ENCODE measurements at places on chromosomes 1 and 21.

DNA sequence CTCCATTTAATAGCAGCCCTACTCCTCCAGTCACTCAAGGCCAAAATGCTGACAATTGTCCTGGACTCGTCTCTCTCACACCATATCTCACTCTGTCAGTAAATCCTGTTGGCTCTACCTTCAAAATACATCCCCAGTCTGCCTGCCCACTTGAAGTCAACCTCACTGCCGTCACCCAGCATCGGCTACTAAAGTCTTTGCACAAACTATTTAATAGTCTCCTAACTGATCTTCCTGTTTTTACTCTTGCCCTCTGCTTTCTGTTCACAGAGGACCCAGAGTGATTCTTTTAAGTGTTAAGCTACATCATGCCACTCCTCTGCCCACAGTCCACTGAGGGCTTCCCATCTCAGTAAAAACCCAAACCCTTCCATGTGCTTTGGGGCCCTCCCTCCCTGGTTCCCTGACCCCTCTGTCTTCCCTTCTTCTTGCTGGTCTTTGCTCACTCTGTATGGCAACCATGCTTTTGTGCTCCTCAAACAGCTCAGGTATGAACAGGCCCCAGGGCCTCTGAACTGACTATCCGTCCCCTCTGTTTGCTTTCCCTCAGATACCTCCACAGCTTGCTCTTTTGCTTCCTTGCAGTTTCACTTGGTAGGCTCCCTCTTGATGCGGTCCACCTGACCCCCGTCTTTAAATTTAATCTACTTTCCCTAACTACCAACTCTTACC lies 19.0 kb downstream of the RNASEL start:
- no peak for DNase-seq

DNA sequence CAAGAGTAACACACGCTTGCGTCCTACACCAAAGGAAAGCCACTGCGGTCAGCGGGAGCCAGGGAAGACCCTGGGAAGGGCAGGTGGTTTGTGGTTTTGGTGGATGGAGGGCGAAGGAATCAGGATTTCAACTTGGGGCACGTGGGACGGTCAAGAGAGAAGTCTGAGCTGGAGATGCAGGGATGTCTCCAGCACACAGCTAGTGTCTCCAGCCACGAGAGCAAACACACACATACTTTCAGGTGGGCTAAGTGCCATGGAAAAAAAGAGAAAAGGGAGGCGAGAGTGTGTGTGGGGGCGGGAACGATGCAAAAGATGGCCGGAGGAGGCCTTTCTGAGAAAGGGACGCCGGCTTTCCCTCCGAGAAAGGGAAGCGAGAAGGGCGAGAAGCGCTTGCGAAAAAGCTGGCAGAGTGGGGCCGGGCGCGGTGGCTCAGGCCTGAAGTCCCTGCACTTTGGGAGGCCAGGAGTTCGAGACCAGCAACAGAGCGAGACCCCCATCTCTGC lies 1.4 kb upstream of the SRRM1 start:
- peak; percentile 20 for DNase-seq

DNA sequence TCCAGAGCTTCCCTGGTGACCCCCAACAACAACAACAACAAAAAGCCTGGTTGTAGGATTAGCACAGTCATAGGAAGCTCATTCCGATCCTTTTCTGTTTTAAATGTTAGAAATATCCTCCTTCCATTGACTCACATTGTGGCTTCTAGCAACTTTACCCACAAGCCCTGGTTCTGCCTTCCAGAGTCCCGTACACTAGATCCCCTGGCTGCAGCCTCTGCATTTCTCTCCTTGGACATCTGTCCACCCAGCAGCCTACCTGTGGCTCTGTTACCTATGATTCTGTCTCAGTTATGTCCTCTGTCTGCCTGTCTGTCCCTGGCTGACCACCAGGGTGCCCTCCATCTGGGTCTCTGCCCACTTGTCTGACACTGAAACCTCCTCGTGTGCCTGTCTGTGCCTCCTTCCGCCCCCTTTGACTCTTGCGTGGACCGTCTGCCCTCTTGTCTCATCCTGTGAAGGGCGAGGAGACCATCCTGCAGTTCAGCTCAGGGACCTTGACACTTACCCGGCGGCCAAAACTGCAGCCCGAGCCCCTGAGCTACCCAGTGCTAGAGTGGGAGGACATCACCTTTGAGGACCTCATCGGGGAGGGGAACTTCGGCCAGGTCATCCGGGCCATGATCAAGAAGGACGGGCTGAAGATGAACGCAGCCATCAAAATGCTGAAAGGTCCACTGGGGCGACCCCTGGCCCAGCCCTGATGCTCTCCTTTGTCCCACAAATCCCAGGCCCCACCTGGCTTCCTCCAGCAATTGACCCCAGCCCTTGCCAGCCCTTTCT lies 16.1 kb downstream of the TIE1 start:
- DNase-seq = no peak

DNA sequence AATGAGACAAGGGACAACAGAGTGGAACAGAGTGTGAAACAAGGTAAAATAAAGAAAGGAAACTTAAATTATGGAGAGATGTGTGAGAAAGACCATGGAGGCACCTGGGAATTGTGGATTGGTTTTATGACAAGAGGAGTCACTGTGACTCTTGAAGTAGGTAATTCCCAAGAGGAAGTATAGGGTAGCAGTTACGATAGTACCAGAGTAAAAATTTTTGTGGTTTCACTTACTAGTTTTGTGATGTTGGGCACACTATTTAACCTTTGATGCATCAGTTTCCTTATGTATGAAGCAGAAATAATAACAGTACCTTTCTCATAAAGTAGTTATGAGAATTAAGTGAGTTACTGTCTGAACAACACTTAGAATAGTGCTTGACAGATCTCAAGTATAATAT lies 267.9 kb upstream of the DPYD start:
- DNase-seq = no peak

DNA sequence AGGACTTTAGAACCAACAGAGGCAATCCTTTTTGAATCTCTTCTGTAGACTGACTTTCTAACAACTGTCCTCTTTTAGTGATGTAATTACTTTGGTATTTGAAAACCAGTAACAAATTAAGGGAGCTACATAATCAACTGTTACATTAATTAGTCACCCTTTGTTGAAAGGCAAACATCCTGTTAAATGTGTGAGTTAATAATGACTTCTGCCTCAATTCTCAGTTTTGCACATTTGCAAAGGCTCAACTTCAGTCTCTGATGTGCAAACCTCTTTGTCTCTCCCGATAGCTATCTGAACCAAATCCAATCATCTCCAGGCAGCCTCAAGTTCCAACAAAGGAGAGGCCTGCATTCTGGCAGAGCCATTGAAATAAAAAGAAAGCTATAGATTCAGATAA lies 135.4 kb upstream of the C8B start:
- DNase-seq = no peak

GRCh38 chr1:60423146-60423780 lies 349.7 kb upstream of the C1orf87 start:
- no peak for DNase-seq

DNA sequence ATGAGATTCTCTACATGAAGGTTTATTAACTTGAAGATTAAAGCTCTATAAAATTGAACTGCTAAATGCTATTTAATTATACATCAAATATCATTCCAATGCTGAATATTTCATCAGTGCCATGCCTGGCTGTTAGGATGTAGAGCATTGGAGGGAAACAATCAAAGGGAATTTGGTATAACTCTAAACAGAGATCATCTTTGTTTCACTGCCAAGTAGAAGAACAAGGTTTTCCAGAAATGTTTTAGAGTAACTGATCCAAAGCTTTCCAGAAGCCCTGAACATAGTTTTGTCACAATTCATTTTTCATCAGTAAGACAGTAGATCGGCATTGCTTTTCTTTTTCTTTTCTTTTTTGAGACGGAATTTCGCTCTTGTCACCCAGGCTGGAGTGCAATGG lies 5.9 kb upstream of the DSTYK start:
- no peak for DNase-seq

DNA sequence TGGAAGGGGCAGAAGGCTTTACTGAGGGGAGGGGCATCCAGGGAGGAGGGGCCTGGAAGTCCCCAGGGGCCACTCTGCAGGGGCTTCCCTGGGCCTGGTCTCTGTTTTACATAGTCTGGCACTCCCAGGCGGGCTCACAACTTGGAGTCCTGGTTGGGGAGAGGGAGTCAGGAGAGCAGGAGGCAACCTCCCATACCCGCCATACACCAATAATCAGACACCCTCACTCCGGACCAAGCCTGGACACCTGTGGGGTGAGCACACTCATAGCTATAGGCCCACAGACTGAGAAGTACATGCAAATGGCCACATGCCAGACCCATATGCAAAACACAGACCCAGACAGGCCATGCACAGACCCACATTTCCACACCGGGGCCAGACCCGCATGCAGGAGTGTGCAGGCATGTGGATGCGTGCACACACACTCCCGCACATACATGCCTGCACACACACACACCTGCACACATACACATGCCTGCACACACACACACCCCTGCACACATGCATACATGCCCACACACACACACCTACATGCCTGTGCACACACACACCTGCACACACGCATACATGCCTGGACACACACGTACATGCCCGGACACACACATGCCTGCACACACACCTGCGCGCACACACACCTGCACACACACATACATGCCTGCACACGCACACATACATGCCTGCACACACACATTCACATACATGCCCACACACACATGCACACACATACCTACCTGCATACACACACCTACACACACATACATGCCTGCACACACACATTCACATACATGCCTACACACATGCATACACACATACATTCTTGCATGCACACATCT lies 89.5 kb upstream of the RUNX3 start:
- DNase-seq = no peak

GRCh38 chr1:209302779-209303568 lies 280.5 kb upstream of the CAMK1G start:
- DNase-seq = no peak

- DNase-seq = no peak
Observed at GRCh38 chr21:26136671-26137070, 33.9 kb downstream of the APP start.

DNA sequence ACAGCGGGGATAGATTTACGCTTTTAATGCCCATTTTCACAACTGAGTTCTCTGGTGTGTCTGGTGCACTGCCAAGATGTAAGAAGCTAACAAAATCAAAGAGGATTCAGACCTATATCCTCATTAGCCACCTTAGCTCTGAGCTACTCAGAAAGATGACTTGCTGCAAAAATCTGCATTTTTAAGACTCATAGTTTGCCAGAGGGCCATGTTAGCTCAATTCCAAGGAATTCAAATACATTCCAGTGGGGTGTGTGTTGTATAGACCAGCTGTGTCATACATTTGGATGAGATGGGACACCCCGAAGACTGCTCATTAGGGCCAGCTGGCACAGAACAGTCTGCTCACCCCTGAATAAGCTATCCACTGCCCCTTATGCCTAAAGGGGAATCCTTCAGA lies 8.9 kb downstream of the DENND2D start:
- no peak for DNase-seq

DNA sequence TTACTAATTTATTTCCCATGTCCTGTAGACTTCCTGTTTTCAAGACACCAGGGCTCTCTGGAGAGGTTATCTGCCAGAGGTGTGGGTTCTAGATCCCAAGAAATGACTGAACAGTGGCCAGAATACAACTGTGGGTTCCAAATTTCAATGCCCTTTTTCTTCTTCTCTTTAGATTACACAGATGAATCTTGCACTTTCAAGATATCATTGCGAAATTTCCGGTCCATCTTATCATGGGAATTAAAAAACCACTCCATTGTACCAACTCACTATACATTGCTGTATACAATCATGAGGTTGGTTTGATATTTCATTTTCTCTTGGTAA lies 15.0 kb downstream of the IFNAR2 start:
- no peak for DNase-seq

- no peak for DNase-seq
Observed at GRCh38 chr1:248894837-248895236, 11.2 kb upstream of the PGBD2 start.

GRCh38 chr1:91784191-91784590 lies 101.8 kb downstream of the TGFBR3 start:
- no peak for DNase-seq

DNA sequence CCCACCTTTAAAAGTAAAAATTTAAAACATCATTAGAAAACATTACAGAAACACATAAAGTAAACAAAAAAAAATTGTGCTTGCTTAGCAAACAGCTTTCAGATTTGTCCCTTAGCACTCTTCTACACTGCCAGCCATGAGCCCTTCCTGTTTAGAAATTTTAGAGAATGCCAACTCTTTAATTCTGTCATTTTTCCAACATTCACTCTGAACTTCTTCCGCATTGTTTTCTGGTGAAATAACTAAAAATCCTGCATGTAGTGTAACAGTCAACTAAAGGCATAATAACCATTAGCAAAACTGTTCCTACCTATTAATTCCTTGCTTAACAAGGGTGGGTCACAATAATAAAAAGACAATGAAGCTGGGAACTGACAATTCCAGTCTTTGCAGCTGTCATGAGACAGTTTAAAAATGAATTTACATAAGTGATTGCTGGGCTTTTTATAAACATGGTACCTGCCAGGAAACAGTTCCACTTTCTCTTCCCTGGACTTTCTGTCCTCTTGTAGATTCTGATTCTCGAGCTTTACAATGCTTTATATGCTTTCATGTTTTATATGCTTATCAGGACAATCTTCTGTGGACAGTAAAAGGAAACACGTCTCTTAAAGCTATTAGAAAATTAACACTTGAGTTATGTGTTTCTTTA lies 19.0 kb downstream of the GNG12 start:
- no peak for DNase-seq

DNA sequence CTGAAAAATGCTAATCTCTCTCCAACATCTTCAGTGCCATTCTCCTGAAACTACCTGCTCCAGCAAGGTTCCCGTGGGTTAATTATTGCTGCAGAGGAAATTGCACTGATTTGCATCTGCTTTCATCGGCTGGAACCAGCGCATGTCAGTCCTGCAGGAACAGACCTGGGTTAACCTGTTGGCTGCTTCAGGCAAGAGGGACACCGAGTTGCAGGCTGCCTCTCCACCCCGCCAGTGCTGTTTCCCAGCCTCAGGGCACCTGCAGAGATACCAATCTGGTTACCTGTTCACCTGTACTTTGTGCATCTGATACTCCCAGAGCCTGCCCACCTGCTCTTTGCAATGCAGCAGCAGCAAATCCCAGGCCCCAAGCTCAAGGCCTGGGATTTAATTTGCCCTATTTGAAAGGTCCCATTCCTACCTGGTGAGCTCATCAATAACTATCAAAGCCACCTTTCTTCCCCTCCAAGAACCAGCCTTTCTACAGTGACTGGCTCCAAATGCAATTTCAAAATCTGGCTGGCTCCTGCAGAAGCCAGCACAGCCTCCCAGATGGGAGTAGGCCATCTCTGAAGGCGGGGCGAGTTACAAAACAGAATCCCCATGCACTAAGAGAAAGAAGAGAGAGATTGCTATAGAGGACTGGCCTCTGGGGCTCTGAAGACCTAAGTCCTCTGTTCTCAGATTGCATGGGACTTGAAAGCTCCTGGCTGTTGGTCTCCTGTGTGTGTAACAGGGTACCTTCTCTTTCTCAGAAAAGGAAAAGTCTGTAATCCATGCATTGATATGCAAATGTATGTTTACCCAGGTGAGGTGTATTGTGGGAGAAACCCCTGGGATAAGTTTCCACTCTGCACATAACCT lies 67.8 kb downstream of the TOMM20 start:
- DNase-seq = no peak
